ENCODE measurements at places on chromosomes 16 and 17.

- DNase-seq, result no peak
These were observed 38.9 kb downstream of the KCNJ2 start for GRCh38 chr17:70208080-70208794.

DNA sequence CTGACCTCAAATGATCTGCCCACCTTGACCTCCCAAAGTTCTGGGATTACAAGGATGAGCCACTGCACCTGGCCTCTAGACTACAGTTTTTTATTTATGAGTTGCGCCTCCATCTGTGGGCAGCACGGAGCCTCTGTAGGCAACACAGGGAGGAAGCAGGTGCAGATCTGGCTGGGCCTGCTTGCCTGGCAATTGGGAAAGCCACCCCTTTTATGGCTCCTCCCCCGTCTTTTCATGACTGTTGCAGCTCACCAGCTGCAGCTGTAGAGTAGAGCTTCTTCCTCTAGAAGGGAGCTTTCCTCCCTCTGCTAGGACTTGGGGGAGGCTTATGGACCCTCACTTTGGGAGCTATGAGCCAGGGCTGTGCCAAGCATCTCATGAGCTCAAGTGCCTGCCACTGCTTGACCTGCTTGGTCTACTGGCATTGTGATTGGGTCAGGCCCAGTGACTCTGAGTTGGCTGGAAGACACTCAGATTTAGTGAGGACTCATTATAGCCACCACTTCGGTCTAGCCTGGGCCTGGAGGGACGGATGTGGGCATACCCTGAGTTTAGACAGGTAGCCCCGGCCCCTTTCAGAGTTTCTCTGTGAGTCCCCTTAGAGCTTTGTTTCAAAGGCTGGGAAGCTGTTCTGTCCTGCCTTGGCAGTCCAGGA lies 6.9 kb upstream of the SLC7A6 start:
- DNase-seq, result no peak

- DNase-seq, result no peak
These were observed 1.1 kb upstream of the KIFC3 start for GRCh38 chr16:57803134-57803990.

DNA sequence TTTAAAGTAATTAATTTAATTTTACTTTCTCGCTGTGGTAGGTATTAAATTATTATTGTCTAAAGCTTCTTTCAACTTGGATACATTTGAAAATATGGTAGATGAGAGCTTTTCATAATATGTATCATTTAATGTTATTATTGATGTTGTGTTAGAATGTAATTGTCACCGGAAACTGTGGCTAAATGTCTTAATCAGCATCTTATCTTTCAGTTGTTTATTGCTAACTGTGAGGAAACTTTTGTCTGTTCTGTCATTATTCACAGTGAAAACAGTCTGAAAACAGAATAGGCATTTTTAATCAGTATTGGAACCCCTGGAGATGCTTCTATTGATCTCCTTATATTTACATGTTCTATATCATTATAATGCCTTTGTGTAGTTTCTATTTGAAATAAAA lies 120.7 kb downstream of the STXBP4 start:
- DNase-seq, result no peak

- DNase-seq, result no peak
These were observed 174.6 kb downstream of the ZNF423 start for GRCh38 chr16:49681217-49681883.

Measured in iPS DF 6.9 (cell line).